ENCODE measurements at places on chromosomes 11 and 22.
A peak's percentile ranks its signal among the peaks of the same experiment; 100 is the strongest.

GRCh38 chr11:125401235-125401634, 94.8 kb downstream of the FEZ1 start:
- no peak for DNase-seq

GRCh38 chr11:95283650-95284049, 52.6 kb upstream of the SESN3 start:
- DNase-seq, result no peak

DNA sequence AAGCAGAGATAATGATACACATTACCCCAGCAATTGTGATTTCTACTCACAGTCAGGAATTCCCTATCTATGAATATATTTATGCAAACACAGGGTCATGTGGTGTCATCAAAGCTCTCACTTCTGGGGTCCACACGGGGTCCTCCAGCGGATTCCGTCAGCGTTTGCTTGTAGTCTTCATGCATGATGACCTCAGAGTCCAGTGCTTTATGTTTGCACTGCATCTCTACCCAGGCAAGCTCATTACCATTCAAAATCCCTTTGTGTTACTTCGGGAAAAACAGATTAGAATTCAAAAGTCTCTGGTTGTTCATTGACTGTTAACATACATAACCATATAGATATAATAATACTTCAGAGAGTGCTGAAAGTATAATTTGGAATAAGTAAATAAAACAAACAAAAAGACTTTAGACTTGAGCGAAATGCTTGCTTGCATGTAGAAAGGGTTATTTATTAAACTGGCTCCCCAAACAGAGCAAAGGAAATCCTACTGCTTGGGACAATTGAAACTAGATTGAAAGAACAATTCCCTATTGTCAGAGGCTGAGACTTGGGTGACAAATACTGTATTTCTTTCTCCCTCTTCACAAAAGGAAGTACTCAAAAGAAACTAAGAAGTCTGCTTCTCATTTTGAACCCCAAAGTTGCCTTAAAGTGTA, 423.1 kb downstream of the ETS1 start:
- no peak for DNase-seq

DNA sequence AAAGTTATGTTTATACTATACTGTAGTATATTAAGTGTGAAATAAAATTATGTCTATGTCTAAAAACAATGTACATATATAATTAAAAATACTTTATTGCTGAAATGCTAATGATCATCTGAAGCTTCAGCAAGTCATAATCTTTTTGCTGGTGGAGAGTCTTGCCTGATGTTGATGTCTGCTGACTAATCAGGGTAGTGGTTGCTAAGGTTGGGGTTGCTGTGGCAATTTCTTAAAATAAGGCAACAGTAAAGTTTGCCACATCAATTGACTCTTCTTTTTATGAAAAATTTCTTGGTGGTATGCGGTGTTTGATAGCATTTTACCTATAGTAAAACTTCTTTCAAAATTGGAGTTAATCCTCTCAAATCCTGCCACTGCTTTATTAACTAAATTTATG, 21.4 kb downstream of the INSC start:
- DNase-seq, result no peak

GRCh38 chr11:89495951-89496350, 4.8 kb upstream of the NOX4 start:
- DNase-seq, result peak; percentile 51

All from AG04450 (cell line).